ENCODE measurements at places on chromosomes 3 and 15. TPM values are rescaled to one million over a fixed set of nuclear protein-coding genes. Genes with fewer than 3 reads are reported as not detected.
A peak's percentile ranks its signal among the peaks of the same experiment; 100 is the strongest.

MUC20 gene
- total RNA-seq = 1.3 TPM

GRK7 gene
- total RNA-seq = 0.46 TPM

LINGO1 gene
- total RNA-seq = 1.0 TPM

ZNF80 gene
- 0.24 TPM for total RNA-seq

CSTA gene
- 6.7 TPM for total RNA-seq

RTP1 gene
- not detected for total RNA-seq

ADPRH gene
- total RNA-seq = 7.4 TPM

LYZL4 gene
- total RNA-seq = not detected

PRSS50 gene
- not detected for total RNA-seq

KLHL40 gene
- not detected for total RNA-seq

TUSC7 gene
- not detected for total RNA-seq

CFAP161 gene
- total RNA-seq = 1.1 TPM

- no peak for DNase-seq
These were observed 238.3 kb upstream of the SLITRK3 start for GRCh38 chr3:165434516-165434915.

- DNase-seq = no peak
These were observed 671.7 kb downstream of the MECOM start for GRCh38 chr3:168991803-168992202.

- DNase-seq = no peak
These were observed 384.9 kb upstream of the THBS1 start for GRCh38 chr15:39195961-39196486.

DNA sequence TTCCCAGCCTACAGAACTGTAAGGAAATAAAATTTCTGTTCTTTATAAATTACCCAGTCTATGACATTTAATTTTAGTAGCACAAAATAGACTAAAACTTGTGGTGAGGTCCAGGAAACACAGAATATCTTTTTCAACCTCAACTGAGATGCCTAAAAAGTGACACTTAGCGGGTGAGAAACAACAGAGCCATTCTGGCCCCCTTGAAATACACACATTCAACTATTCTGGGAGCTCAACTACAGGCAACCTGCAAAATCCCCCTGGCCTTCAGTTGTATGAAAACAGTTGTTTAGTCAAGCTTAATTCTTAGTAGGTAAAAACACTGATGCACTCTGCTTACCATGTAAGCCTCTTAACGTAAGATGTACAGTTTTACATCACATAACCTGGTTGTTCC is 66.8 kb downstream of the ANKRD28 start:
- no peak for DNase-seq

GRCh38 chr3:46922871-46923558 is 45.5 kb downstream of the PTH1R start:
- no peak for DNase-seq

GRCh38 chr15:93076217-93076616 is 12.8 kb downstream of the RGMA start:
- no peak for DNase-seq

DNA sequence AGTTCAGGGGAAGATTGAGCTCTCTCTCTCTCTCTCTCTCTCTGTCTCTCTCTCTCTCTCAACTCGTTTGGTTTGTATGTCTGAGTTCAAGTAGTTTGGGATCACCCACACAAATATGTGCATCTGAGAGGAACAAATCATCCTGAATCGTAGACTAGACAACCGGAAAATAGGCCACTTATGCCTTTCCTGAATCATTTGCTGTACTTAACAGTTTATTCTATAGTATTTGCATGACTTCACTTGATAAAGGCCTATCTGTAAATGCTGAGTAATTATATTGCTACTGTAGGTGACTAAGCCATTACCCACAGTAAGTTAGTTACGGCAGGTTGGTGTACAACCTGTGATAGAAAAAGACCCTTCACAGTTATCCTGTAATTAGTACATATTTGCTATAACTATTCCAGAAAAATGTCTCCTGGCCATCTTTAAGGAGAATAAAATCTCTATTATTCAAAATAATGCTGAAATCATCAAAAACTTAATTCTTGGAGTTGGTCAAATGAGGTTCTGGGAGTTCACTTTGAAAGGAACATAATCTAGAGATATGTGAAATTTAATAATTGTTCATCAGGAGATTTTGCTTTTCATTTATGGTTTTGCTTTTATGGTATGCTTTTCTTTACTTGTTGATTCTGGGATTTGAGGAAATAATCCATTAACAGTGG is 31.1 kb downstream of the OXSM start:
- DNase-seq = no peak

DNA sequence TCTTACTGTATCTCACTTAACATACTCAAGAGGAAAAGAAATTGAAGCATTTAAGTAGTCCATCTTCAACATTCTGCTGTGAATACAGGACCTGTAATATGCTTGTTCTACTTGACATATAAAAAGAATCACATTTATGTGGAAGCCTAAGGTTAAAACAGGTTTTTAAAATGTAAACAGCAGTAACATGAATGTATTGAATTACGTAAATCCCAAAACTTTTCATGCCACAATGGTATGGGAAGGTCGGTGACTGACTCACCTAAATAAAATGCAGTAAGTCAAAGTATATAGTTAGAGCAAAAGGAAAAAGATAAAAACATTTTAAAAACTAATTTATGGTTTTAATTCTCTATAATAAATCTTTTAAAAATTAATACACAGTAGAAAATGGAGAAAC is 115.7 kb upstream of the TJP1 start:
- DNase-seq = no peak

DNA sequence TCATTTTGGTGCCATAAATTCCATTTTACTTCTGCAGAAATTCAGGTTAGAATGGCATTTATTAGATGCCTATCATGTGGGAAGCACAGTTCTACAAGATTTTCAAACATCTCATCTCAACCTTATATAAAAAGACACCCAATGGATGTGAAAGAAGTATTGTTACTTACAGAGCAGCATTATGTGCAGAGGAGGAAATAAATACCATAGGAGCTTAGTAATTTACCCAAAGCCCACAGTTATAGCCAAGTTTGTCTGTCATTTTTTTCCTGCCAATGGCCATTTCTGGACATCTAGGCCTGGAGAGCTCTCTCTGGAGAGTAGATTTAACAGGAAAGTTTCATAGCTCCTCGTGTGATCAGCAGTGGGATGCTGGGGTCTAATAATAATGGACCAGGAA is 659.4 kb upstream of the NAALADL2 start:
- no peak for DNase-seq

DNA sequence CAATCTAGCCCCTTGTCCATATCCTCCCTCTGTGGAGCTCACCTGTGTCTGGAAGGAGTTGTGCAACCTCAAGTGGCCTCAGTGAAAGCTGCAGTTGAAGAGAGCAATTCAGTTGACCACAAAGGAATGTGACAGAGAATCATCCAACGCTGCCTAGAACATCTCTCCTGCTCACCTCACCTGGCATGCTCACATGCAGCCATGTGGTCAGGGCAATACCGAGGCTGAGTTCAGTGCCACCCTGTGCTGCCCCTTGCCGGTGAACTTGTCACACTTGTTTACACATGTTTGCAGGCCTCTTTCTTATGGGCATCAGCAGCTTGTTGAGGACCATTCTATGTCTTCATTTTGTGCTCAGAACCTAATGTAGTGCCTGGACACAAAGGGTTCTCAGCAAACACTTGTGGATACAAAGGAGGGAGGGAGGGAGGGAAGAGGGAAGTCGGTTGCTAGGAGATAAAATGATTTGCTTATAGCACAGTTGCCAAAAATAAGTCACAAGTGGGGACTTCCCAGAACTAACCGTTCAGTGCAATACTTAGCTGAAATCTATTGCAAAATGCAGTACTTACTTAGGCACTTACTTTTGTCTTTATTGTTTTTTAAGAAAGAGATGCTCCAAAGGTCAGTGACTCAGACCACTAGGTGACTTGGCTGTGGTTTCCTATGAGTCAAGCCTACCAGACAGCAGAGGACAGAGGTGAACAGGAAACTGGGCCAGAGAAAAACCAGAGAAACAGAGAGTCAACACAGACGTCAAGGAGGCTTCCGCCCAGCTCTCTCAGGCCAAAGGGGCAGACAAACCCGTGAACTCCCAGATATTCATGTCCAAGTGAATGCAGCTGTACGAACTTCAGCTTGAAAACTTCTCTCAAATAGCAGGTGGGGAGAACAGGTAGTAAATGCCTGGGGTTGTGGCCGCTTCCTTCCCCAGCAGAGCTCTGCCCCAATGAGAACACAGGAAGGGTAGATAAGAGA is 227.8 kb upstream of the CTNNB1 start:
- peak; percentile 42 for DNase-seq

DNA sequence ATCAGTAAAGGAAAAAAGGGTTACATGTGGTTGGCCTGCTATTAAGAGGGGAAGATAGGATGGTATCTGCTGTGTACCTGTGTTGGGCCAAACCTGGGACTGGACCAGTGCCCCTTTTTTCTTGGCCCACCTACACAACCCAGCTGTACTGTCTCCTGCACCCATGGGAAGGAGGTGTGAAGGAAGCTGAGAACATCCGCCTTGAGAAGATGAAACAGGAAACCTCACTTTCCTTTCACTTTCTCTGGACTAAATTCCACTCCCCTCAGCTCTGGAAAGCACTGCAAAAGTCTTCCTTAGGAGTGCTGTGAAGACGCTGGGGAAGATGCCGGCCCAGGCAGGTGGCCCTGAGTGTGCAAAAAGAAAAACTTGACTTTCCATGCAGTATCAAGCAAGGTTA is 37.6 kb downstream of the LRRN1 start:
- DNase-seq = no peak

DNA sequence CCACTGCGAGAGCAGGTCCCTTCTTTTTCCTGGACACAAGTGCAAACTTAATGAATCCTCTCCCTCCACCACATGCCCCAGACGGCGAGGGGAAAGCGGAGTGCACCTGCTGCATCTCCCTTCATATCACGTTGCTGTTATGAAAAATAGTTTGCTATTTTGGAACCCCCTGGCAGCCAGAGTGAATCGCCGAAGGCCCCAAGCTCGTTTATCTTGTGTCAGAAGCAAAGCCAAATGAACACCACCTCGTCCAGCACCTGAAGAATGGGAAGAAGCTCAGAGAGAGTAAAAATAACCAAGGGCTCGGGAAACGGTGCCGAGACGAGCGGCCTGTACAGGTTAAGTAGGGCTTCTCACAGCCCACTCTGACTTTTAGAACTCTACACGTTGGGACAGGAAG is 394.6 kb upstream of the RORA start:
- no peak for DNase-seq

- DNase-seq = no peak
These were observed 9.4 kb upstream of the RPL24 start for GRCh38 chr3:101695779-101696372.

DNA sequence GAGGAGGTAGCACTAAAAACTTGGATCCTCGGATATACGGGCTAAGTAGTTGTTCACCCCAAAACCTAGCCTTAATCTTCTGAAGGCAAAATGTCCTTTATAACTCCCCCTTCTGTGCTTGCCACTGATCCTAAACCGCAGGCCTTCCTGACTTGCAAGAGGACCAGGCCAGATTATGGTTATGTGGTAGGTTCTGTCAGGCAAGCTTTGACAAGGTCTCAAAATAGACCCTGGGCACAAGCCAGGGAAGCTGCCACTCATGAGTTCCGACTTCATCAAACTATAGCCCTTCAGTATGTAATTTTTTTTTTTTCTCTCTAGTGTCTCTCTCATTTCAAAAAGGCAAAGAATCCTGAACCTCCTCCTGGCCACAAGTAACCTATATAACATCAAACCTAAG is 3.2 kb downstream of the LRRFIP2 start:
- no peak for DNase-seq

DNA sequence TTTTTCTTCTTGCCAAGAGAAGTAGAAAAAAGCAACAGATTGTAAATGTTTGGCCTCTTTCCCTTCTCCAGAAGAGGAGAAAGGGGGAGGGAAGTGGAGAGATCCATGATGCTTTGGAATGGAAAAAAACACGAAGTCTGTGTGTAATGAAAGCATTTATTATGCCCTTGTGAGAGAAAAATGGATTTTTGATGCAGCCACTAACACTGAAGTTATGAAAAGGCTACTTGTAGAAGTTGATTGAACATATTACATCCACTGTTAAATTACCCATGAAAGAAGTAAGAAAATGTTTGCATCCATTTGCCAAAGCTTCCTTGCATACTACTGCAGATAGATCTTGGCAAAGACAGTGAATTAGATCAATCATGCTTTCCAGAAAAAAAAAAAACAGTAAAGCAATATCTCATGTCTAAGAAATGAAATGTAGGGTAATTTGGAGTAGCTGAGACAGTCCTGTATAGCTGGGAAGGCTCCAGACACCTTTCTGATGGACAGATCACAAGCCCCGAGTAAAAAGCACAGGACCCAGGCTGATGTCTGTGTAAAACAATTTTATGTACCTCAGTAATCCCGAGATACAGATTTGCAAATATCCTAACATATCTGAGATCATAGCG is 295.5 kb downstream of the PLOD2 start:
- no peak for DNase-seq

DNA sequence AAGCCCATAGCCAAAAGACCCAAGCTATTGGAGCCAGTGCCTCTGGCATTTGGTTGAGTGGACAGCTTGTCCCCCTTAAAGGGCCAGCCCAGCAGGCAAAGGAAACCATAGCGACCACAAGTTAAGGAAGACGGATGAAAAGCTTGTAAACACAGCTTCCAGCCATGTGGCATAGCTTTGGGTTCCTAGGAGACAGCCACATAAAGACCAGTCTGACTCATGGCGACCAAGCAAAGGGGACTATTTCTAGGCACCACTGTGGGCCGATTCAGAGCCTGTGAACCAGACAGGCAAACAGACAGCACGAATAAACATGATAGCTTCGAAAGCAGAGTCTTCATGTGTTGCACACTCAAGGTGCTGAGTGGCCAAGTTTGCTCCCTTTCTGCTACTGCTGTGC is 30.5 kb upstream of the SRGAP3 start:
- DNase-seq = no peak

GRCh38 chr3:69675786-69676530 is 63.3 kb upstream of the MITF start:
- DNase-seq = no peak

GRCh38 chr15:42182961-42183360 is 25.1 kb downstream of the VPS39 start:
- DNase-seq = no peak

- no peak for DNase-seq
These were observed 45.2 kb downstream of the LRCH3 start for GRCh38 chr3:197836244-197836643.

Measured in omental fat pad (tissue), 4 donors.